ENCODE measurements at places on chromosomes 12 and 14.

GRCh38 chr14:98826618-98827017, 445.4 kb downstream of the BCL11B start:
- DNase-seq = no peak

- no peak for DNase-seq
Observed at GRCh38 chr12:109443794-109444193, 33.3 kb downstream of the KCTD10 start.

DNA sequence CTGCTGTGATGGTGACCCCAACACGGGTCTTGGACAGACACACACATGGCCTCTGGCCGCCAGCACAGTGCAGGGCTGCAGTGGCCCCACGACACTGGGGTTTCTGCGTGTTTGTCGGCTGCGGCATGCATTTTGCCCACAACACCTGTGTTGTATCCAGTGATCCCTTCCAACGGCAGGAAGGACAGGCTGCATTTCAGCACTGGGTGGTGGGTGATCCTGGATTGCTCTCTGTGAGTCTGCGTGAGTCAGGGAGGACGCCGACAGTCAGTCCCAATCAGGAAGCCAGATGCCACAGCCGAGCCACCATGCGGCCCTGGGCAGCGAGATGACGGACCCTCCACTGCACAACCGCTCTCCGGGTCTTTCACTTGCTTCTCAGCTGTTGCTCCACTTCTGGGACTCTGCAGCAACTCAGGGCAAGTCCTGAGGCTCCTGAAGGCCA, 20.6 kb downstream of the LRTM2 start:
- no peak for DNase-seq

DNA sequence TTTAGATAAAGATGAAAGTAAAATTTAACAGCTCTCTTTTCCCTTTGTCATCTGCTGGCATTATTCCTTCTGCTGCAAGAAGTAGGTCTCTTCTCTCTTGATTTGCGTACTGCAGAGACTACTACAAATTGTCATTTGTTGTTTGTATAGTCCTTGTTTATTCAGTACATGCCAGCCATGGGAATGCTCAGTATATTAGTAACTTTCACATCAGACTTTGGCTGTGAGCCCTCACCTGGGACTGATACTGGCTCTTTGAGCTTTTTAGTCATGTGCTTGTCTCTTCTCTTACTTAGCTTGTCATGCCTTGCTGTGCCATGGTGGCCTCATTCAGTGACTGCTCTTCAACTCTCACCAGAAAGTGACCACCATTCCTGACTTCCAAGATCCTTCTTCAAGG, 169.8 kb downstream of the PRKCH start:
- no peak for DNase-seq

Measured in inflammatory macrophage (primary cell).